CD14-positive monocyte (primary cell): ENCODE measurements at places on chromosomes 11 and 22. TPM values are rescaled to one million over a fixed set of nuclear protein-coding genes. Genes with fewer than 3 reads are reported as not detected.

Gene OR8D1
- not detected in 2 replicates for polyA plus RNA-seq

Gene OR4C3
- not detected in 2 replicates for polyA plus RNA-seq

Gene MYEOV
- polyA plus RNA-seq: not detected

GRCh38 chr22:37500745-37501609 lies 14.8 kb upstream of the MFNG start:
- no peak overlapping the region for H3K4me3 ChIP-seq
- no peaks in the 10 kb centered on the region for H3K36me3 ChIP-seq
- DNase-seq: no peak
- peaks cover 4% of the 10 kb centered on the region for H3K27me3 ChIP-seq
- H3K4me1 ChIP-seq: no peaks in the 10 kb centered on the region
- no peak overlapping the region for H3K27ac ChIP-seq

GRCh38 chr11:46984548-46984947 lies 48.0 kb downstream of the CSTPP1 start:
- DNase-seq: no peak
- no peaks in the 10 kb centered on the region for H3K27me3 ChIP-seq
- no peaks in the 10 kb centered on the region for H3K36me3 ChIP-seq
- no peak overlapping the region for H3K4me3 ChIP-seq

DNA sequence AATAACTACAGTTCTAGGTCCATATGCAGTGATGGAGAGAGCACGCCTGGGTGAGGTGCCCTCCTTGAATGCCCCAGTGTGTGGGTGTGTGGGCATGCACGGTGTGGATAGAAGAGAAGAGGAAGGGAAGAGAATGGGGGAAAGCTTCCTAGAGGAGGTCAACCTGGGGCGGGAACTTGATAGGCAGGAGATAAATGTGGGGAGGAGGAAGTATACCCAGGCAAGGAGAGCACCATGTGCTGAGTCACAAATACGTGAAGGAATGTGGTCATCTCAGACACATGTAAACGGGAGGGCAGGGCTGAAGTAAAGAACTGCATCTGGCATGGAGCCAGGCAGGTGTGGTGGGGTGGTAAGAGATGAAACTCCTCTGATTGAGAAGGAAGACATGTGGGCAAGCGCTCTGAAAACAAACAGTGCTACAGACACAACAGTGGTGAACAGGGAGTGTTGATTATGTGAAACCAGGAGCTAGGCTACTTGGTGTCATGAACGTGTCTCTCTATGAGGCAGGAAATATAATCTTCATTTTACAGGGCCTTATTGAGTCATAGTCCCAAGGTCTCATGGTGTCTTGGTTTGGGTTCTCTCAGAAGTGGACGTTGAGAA lies 61.5 kb upstream of the EED start:
- peak overlapping the region; percentile 22 for H3K4me3 ChIP-seq
- no peaks in the 10 kb centered on the region for H3K36me3 ChIP-seq
- no peaks in the 10 kb centered on the region for H3K27me3 ChIP-seq
- H3K4me1 ChIP-seq: peaks cover 56% of the 10 kb centered on the region
- peak overlapping the region; percentile 46 for H3K27ac ChIP-seq

DNA sequence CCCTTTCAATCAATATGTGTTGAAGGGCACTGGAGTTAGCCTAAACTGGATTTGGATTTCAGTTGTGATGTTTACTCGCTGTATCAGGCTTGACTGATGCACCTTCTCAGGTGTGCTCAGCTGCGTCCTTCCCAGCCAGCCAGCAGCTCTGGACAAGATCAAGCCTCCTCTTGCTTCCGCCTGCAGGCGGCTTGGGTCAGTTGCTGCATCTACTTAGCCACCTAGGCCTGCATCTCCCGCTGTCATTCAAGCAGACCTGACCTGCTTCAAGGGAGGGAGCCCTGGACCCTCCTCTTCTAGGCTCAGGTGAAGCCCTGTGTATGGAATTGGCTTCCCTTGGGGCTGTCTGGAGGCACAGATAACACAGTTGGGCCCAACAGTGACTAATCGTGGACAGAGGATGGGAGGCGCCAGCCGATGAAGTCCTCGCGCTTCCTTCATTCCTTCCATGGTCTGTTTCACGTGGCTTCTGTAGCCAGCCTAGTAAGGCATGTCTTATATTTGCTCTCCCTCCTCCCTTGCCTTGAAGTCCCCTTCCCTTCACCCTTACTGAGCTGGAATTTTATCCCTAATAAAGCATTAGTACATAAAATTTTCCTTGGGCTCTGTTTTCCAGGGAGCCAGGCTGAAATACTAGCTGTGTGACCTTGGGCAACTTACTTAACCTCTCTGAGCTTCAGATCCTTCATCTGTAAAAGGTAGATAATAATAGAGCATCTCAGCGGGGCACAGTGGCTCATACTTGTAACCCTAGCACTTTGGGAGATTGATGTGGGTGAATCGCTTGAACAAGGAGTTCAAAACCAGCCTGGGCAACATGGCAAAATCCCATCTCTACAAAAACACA lies 2.1 kb upstream of the LHFPL7 start:
- H3K4me3 ChIP-seq: no peak overlapping the region
- H3K36me3 ChIP-seq: no peaks in the 10 kb centered on the region
- H3K27ac ChIP-seq: no peak overlapping the region
- DNase-seq: no peak
